ENCODE measurements at places on chromosomes 16 and 17.

DNA sequence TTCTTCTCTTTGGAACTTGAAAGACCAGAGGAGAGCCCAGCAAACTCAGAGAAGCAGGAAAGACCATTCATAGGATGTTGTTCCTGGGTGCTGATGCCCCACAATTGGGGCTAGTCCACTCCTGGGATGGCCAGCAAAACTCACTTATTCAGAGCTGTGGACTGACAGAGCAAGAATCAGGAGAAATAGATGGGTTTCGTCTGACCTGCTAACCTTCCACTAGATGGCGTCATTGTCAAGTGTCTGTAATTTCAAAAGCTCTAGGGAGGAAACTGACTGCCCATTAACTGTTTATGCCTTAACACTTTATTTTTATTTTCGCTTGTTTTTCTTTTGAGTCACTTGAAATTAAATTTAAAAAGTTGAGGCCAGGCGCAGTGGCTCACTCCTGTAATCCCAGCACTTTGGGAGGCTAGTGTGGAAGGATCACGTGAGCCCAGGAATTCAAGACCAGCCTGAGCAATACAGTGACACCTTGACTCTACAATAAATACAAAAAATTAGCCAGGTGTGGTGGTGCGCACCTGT is 28.7 kb upstream of the MILR1 start:
- DNase-seq: peak; percentile 80

DNA sequence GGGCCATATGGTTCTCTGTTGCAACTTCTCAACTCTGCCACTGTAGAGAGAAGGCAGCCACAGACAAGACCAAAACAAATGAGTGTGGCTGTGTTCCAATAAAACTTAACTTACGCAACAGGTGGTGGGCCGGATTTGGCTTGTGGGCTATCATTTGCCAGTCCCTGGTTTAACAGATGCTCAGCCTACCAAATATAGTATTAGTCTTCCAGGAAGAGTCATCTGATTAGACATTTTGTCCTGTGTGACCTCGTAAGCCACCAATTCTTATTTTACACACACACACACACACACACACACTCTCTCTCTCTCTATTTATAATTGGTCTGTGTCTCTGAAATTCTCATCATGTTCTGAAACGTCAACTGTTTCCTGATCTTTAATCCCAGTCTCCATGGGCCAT is 245.9 kb downstream of the XYLT1 start:
- DNase-seq: peak; percentile 33

- DNase-seq: no peak
Measured at GRCh38 chr16:57239107-57239506, 6.0 kb upstream of the ARL2BP start.

- no peak for DNase-seq
Measured at GRCh38 chr17:33028778-33029177, 37.1 kb downstream of the SPACA3 start.

GRCh38 chr17:82941021-82942001 is 101.5 kb upstream of the ZNF750 start:
- no peak for DNase-seq

- no peak for DNase-seq
Measured at GRCh38 chr16:86303787-86304678, 206.3 kb upstream of the FOXF1 start.

DNA sequence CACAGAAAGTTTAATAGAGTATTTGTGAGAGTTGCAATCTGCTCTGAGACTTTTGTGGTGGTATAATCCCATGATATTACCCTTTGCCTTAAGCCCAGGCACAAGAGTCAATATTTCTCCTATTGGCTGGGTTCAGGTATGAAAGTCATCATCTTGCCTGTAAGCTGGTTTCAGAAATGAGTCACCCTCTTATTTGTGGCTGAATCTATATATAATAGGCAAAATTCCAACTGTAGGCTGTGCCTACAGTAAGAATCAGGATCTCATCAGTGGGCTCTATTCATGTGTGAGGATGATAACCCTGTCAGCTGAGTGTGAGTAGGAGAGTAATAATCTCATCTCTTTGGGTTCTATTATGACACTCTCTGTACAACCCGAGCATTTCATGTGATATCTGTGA is 2103.1 kb downstream of the TP53TG3F start:
- DNase-seq: no peak

- no peak for DNase-seq
Measured at GRCh38 chr17:34579017-34579946, at the start of gene TMEM132E. TSS of gene TMEM132E (plus strand) at chr17:34579582. CDS start at chr17:34581077, 1,495 bp downstream.

- DNase-seq: no peak
Measured at GRCh38 chr17:27413792-27414191, 42.5 kb upstream of the KSR1 start.

- DNase-seq: no peak
Measured at GRCh38 chr16:76081967-76082366, 195.2 kb upstream of the CNTNAP4 start.

DNA sequence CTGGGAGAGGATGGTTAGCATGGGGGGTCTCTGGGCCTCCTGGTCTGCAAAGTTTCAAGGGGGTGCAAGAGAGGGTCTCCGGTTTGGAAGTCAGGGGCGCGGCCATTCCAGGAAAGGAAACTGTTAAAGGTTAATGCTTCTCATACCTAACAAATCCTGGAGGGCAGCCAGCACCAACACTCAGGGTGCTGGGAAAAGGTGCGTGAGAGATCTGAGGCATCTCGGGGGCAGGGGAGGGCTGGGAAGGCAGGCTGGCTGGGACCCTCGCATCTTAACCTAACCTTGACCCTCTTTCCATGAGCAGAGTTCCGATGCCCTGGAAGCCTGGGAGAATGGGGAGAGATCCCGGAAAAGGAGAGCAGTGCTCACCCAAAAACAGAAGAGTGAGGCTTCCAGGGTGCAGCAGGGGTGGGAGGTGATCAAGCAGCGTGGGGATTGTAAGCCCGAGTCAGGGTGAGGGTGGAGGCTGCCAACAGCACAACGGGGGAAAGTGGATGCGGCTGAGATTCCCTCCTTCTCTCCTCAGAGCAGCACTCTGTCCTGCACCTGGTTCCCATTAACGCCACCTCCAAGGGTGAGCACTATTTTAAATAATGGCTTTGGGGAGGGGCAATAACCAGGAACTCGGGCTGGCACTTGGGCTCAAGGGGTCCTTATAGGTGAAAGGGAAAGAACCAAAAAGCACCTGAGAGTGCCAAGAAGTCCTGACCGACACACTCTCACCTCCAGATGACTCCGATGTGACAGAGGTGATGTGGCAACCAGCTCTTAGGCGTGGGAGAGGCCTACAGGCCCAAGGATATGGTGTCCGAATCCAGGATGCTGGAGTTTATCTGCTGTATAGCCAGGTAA is 996 bp downstream of the TNFSF13 start:
- DNase-seq: no peak

- no peak for DNase-seq
Measured at GRCh38 chr17:9677411-9677810, 32.1 kb downstream of the USP43 start.

DNA sequence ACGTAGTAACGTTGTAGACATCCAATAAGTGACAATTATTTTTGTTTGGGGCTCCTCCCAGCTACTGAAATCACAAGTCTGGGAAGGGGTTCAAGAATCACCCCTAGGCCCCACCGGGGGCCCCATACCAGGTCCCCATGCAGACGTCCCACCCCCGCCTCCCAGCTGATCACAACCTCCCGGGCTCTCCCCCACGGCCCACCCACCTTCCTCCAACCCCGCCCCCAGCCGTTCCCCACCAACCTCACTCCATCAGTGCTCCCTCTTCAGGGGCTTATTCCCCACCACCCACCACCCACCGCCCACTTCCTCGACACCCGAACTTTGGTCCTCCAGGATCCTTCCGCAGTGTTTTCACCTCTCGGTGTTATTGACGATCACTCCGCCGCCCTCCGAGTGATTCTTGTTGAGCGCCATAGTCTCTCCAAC is 240 bp downstream of the WBP2 start:
- no peak for DNase-seq

GRCh38 chr17:50266384-50267073 is 7.7 kb upstream of the TMEM92 start:
- DNase-seq: no peak

DNA sequence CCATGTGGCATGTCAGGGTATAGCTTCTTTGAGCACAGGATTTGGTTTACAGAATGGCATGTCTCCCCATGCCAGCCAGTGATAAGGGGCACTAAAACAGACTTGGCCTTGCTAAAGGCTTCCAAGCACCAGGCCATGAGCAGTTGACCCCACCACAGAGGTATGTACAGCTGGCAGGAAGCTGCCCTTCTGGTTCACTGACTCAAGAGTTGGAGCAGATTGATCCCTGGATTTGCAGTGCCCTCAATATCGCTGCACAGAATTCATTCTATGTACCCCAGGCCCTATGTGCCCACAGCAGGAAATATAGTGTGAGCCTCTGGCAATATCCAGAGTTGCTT is 24.3 kb downstream of the HLF start:
- no peak for DNase-seq

DNA sequence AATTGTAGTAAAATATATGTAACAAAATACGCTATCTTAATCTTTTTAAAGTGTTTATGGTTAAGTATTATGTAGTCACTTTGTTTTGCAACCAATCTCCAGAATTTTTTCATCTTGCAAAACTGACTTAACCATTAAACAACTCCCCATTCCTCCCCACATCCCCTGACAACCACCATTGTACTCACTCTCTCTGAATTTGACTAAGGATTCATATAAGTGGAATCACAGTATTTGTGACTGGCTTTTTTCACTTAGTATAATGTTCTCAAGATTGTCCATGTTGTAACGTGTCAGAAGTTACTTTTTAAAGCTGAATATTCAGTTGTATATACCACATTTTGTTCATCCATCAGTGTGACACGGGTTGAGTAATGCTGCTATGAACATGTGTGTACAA is 10.6 kb downstream of the ORC6 start:
- DNase-seq: no peak

DNA sequence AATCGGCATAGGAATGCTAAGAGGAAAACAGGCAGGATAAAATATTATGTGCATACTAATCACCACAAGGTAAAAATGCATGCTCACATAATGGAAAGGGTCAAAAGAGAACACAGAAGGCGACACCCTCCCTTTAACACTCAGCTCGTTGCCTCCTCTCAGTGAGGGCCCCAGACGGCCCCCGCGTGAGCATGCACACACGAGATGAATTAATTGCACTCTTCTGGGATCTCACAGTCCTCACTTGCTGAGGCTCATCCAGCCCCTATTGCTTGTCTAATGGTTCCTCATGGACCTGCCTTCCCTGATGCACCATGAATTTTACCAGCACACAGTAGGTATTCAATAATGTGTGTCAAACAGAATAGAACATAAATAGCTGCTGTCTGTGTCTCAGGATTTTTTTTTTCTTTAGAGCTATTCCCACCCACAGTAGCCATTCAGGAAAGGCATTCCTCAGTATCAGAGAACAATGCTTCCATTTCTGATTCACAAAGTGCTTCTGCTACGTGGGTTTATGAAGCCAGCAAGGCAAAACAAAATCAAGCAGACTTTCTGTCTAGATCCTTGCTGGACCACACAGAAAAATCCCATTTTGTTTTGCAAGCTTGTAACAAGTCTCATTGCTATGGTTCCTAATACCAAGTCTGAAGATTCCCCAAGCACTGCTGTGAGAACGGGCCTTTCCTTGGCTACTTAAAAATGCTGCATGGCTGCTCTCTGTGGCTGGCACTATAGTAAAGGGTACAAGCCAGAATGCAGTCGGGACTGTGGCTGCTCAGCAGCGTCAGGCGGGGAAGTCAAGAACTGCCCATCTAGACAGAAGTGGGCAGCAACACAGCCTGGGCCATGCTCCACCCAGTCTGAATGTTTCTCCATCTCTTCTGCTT is 43.6 kb downstream of the TOM1L2 start:
- DNase-seq: no peak

DNA sequence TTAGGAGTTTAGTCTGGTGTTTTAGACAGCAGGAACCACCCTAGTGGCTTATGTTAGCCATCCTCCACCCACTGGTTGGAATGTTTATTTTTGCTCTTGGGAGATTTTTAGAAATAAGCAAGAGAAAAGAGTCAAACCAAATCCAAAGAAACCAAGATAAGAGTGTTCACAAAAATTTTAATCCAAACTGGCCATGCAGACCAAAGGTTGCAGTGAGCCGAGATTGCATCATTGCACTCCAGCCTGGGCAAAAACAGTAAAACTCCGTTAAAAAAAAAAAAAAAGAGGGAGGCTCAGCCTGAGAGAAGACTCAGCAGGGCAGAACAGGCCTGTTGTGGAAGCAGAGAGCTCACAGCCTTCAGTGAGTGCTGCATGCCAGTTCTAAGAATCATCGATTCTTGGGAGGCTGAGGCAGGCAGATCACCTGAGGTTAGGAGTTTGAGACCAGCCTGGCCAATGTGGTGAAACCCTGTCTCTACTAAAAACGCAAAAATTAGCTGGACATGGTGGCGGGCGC is 12.2 kb upstream of the C16orf54 start:
- no peak for DNase-seq

DNA sequence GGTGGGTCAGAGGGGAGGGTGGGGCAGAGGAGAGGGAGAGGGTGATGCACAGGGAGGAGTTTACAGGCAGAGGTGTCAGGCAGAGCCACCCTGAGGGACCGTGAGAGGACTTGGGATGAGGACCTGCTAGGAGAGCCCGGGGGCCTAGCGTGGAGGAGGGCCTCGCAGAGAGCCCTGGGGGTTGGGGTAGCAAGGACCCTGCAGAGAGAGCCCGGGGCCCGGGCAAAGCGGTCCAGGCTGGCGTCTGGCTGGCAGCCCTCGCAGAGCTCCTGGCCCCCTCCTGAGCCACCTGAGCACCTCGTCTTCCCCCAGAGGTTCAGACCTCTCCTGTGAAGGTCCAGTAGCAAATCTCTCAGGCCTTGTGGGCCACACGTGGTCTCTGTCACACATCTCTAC is 42.0 kb upstream of the ZNF469 start:
- no peak for DNase-seq

DNA sequence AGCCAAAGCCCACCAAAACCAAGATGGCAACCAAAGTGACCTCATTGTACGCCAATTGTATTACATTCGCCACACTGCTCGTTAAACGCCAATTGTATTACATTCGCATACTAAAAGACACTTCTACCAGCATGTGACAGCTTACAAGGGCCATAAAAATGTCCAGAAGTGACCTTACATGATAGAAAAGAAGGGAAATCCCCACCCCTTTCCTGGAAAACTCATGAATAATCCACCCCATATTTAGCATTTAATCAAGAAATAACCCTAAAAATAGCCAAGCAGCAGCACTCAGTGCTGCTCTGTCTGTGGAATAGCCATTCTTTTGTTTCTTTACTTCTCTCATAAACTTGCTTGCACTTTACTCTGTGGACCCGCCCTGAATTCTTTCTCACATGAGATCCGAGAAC is 25.7 kb downstream of the PSMD7 start:
- no peak for DNase-seq

- no peak for DNase-seq
Measured at GRCh38 chr17:31582151-31582907, 190.9 kb downstream of the RAB11FIP4 start.
